AG08395 (cell line): ENCODE measurements at places on chromosomes 2 and 18.

DNA sequence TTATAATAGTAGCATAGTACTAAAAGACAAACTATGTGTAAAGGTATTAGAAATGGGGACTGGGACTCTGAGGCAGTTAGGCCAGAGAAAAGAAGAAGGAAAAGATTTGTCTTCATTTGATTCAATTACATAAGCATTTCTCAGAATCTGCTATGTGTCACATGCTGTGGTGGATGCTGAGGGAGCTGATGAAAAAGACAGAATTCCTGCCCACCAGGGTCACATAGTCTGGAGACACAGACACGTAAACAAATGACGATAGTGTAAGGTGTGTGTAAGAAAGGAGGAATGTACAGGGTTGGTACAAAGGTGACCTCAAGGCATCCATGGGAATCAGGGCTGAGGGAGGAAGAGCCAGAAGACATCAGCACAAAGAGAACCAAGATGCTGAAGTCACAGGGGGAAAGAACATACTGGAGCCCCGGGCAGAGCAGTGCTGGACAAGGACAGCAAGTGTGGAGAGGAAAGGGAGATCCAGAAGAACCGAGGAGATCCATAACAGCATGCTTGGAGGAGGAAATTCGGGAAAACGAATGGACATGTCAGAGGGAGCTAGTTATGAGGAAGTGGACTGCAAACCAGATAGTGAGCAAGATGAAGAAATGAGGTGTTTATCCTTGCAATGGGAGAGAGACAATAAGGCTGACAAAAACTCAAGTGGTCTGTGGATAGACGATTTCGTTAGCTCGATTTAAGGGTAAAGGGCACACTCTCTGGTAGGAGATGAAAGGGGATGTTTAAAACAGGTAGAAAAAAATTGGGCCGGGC lies 1.2 kb upstream of the MAPRE3 start:
- DNase-seq, result no peak

GRCh38 chr2:171512683-171513195 lies 9.5 kb upstream of the CYBRD1 start:
- no peak for DNase-seq

DNA sequence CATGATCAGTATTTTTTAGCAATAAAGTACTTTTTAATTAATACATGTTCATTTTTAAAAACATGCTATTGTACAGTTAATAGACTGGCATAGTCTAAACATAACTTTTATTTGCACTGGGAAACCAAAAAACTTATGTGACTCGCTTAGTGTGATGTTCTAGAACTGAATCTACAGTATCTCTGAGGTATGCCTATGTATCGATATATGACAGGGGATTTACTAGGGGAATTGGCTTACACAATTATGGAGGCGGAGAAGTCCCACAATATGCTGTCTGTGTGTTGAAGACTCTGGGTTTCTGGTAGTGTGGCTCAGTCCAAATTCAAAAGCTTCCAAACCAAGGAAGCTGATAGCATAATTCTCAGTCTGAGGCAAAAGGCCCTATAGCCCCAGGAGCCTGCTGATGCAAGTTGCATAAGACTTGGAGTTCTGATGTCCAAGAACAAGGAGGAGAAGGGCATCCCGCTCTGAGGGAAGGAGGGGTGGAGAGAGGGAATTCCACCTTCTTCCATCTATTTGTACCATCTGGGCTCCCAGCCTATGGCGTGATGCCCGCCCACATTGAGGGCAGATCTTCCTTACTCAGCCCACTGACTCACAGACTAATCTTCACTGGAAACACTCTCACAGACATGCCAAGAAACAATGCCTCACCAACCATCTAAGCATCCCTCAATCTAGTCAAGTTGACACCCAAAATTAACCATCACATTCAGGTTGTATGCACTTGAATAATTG lies 27.5 kb downstream of the ZNF638 start:
- DNase-seq, result peak; percentile 50

- DNase-seq, result no peak
These were observed 60.9 kb downstream of the AAK1 start for GRCh38 chr2:69582582-69583176.

GRCh38 chr2:38620282-38620977 lies 17.7 kb upstream of the HNRNPLL start:
- DNase-seq, result no peak

- no peak for DNase-seq
These were observed 73.6 kb downstream of the OTX1 start for GRCh38 chr2:63124218-63124617.

- DNase-seq, result no peak
These were observed at the start of gene SIX3 for GRCh38 chr2:44941551-44942234. Gene SIX3, plus strand, starts transcription at chr2:44941702. Its CDS starts 403 bp downstream, at chr2:44942105.

GRCh38 chr18:30889519-30890301 lies 152.8 kb downstream of the DSC3 start:
- DNase-seq, result no peak

- no peak for DNase-seq
These were observed 288.2 kb upstream of the ST6GAL2 start for GRCh38 chr2:107174171-107174570.

DNA sequence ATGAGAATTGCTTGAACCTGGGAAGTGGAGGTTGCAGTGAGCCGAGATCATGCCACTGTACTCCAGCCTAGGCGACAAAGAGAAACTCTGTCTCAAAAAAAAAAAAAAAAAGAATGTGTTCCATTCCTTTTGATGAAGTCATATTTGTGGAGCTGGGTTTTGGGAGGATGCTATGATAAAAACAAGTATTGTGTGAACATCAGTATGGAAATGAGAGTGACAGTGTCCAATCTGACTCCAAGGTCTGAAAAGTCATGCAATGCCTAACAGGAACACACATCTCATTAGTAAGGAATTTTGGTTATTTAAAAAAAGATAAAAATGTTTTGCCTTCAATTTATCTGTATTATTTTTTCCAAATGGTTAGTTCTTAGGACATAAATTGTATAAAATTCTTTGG lies 11.8 kb downstream of the GCFC2 start:
- DNase-seq, result peak; percentile 30

DNA sequence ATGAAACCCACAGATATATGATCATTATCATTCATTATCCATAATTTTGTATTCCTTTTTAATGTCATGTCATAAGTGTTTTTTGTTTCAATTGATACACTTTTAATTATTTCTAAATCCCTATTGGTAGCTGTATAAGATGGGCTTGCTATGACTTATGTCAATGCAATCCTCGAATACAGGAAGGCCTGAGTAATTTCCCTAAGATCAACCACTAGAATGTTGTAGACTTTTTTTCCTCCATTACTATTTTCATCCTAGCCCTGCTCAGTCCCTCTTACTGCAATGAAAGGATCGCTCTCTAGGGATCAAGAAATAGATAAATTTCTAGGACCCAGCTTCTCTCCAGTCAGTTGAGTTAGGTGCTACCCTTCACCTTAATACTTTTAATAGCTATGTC lies 186.3 kb downstream of the KCNE4 start:
- DNase-seq, result peak; percentile 22

DNA sequence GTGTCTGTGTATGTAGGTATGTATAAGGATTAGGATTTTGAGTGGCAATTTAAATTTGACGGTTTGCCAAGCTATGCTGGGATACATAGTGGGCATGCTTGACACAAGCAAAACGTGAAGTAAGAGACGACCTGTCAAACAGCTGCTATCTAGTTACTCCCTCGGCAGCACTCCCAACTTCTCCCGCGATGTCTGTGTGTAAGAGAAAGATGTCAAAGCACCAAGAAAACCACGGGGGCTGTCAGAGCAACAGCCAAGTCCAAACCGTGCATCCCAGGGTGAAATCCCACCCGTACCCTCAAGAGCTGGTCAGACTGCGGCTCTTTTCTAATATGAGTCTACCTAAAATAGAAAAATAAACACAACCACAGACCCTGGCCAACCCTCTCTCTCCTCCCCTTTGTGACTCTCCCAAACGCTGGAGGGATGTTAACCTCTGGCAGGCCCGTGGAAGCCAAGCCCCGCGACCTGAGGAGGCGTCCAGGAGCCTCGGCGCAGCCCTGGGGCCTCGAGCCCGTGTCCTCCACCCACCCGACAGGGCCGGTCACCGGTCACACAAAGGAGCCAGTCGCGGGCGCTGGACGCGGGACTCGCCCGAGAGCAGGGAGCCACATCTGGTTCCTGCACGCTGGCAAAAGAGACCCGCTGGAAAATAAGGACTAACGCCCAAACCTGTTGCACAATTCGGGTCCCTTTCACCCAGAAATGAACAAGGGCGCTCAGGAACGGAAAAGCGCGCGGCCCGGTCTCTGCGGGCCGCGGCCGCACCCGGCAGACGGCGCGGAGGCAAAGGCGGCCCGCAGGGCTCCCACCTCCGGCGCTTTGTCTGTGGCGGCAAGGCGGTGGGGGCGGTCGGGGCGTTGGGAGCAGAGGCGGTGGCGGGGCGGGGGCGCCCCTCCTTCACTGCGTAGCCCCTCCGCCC lies 925 bp downstream of the SESTD1 start:
- DNase-seq, result peak; percentile 34

DNA sequence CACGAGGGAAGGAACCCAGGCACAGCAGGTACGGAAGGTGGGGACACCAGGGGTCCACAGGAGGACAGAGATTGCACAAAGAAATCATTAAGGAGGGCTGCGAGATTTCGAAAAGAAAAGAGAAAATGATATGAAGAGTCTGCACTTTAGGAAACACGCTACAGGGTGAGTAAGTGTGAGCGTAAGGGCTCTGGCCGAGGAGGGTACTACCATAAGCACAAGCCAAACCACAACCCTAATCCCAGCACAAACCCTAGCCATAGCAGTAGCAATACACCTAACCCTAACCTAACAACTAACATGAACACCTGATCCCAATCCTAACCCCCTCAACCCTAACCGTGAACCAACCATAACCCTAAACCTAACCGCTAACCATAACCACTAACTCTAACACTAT lies 104.0 kb downstream of the ZNF516 start:
- no peak for DNase-seq

- no peak for DNase-seq
These were observed 122.0 kb upstream of the NDUFV2 start for GRCh38 chr18:8980496-8980895.

DNA sequence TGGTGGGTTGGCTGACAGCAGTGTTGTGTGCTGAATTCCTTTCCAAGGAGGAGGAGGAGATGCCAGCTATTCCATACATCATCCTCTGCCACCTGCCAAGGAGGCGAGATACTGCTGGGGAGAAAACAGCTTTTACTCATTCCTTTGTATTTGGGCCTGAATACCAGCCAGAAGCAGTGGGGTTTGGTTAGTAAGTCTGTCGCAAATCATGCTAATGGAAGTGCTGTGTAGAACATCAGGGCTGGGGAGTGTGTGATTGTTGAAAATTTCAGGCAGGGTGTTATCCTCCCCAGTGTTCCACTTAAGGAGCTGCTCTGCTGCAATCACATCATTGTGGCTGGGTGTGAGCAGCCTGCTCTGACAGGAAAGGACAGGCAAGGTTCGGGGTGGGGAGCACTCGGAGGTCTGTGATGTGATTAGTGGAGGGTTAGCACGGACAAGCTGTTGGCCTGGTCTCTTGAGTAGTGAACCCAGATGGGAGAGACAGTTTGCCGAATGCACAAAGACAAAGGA lies 128.2 kb upstream of the DLX2 start:
- DNase-seq, result no peak

GRCh38 chr2:85553184-85553583 lies 8.1 kb downstream of the GGCX start:
- DNase-seq, result no peak

DNA sequence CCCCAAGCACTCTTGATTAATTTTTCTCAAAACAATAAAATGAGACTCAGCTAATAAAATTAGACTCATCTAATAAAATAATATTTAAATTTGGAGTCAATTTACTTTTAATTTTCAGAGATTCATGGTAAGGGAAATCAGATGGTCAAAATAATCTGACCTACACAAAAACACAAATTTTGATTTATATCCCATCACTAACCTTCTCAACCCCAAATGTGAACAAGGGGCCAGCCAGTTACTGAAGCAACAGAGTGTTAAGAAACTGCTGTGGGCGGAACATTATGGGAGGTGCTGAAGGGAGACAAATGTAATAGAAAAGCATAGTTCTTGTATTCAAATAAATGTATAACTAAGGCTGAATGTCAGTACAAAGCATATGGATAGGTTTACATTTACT lies 28.5 kb upstream of the PPP3R1 start:
- DNase-seq, result no peak

DNA sequence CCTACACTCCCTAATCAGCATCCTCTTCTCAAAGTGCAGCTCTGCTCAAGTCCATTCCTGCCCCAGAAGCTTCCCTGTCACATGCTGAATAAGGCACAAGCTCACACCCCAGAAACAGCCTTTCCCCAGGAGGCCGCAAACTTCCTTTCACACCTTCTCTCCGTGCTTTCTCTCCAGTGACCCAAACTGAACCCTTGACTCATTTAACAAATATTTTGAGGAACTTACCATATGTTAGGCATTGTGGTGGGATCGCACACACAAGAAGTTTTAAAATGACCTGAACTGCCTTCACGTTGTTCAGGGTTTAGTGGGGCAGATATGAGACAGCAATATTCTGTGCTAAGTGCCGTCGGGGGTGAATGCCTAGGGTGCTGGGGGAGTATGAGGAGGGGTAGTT lies 161.3 kb downstream of the INSIG2 start:
- peak; percentile 61 for DNase-seq

- DNase-seq, result peak; percentile 31
These were observed 49.0 kb upstream of the TMEM87B start for GRCh38 chr2:112006076-112006410.

DNA sequence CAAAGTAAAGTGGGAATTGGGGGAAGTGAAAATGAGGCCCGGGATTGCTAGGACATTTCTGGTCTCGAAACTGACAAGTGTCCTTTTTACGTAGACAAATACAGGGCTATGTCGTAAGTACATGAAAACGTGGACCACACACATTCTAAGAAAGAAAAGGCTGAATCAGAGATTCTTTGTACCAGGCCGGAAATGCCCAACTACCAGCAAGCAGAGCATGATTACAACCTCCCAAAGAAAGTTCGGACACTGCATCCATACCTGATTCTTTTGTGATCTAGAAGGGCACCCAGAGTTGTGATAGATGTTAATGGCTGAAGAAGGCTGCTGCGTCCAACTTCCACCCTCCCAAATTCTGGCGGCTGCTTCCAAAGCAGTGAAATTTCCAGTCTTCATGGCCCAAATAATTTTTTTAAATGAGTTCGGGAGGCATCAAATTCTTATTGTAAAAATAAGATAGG lies 1.7 kb downstream of the RBMS1 start:
- DNase-seq, result peak; percentile 50

DNA sequence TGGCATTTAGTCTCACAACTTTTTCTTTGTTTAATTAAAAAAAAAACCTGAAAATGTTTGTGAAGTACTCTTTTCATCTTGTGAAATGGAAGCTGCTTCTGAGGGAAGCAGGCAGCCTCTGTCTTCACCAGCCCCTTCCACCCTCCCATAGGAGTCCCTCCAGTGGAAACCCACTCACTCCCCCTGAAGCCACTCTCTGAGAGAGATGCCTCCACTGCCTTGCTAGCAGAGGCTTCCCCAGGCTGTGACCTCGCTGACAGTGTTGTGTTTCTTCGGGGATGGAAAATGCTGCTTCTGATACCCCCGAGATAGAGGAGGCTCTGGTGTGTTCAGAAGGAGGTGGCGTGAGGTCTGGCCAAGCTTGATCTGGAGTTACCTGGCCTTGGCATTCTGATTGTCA lies 59.9 kb downstream of the SH3RF3 start:
- DNase-seq, result no peak

- no peak for DNase-seq
These were observed 339.9 kb downstream of the ADCYAP1 start for GRCh38 chr18:1244397-1245122.

- no peak for DNase-seq
These were observed 352.6 kb downstream of the TNS1 start for GRCh38 chr2:217650229-217650628.

- DNase-seq, result no peak
These were observed 187.3 kb upstream of the MSH6 start for GRCh38 chr2:47595687-47596086.

- no peak for DNase-seq
These were observed 28.2 kb downstream of the GREB1 start for GRCh38 chr2:11562011-11562410.
